Stimulated activated CD8-positive, alpha-beta memory T cell treated with anti-CD3 and anti-CD28 coated beads, Interleukin-15, amount 100 ng/mL, for 4 hours (primary cell): ENCODE measurements at places on chromosomes 4 and X.

GRCh38 chr4:83114576-83114975 lies at the start of gene PLAC8:
PLAC8 (minus strand) TSS chr4:83114729; CDS start chr4:83107921, 6,808 bp downstream.
- DNase-seq: no peak

- no peak for DNase-seq
Measured at GRCh38 chrX:40780951-40781350, 45.6 kb upstream of the MED14 start.

DNA sequence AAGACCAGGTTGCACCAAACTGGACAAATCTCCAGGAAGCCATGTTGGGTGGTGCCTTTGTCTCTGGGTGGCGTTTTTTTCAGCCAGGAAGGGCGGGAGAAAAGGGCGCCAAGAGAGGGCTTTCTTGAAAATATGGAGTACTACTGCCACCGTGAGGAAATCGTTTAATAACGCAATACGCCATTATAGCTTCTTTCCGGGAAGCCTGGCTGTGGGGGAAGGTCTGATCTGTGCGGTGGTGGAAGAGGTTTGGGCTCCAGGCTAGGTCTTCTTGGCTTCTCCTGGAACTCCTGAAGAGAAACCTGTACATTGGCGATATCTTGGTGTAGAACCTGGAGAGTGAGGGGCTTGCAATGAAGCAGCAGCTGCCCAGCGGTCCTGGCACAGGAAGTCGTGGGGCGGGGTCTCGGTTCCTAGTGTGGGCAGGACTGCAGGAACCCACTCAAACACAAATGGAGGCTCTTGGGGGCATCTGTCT lies 202.7 kb downstream of the OR13H1 start:
- peak; percentile 46 for DNase-seq

GRCh38 chr4:15765910-15766697 lies 12.0 kb upstream of the CD38 start:
- DNase-seq: no peak

DNA sequence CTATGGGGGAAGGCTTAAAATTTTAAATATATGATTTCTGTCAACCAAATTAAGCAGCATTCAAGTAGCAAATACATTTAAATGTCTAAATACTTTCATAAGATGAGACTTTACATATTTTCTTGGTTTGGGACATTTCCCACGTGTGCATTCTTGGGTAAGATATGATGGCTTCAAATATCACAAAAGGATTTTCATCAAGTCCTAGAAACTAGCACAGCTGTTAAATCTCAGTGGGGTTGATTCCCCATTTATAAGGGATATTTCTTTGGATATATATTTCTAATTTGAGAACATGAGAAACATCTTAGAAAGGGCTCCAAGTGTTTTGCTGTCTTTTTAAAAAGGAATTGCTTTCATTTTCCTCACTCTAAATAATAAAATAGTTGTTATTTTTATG lies 90.2 kb downstream of the P2RY10 start:
- DNase-seq: no peak

DNA sequence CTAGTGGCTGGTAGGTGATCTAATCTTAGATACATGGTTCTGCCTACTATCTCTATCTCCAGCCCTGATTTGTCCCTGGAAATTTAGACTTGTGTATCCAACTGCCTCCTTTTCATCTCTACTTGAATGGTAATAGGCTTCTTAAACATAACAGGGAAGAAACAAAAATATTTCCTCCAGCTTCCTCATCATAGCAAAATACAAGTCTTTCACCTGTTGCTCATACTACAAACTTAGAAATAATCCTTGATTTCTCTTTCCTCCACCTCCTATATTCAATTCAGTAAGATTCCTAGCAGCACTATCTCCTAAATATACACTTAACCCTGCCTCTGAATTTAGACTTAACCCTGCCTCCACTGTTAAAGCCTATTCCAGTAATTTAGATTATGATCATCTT lies 373.3 kb upstream of the ACTRT1 start:
- DNase-seq: no peak

DNA sequence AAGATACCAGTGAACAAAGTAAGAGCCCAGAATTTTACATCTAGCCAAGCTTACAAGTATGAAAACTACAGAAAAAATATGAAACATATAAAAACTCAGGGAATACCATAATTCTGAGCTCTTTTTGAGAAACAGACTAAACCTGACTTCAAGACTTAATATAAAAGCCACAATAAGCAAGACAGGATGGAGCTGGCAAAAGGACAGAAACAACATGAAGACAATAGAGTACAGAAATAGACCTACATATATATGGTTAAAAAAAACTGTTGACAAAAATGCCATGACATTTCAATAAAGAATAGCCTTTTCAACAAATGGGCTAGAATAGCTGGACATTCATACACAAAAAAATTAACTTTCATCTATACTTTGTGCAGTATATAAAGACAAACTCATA lies 49.4 kb downstream of the UBA6 start:
- no peak for DNase-seq

DNA sequence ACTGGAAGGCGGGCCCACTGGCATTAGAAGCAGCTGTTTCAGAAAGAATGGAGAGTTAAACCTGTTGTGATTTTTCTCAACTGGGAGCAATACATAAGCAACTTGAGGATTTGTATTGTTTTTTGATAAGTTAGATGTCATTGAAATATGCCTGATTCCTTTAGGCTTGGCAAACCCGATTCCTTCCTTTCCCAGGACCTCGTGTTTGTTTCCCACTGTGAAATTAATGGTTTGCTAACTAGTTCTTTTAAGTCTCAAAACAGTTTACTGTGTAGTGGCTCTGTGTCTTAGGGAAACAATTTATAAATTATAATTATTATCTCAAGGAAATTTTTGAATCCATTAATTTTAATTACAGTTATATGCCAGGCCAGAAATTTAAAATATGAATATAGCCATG lies 218.0 kb downstream of the DCTD start:
- DNase-seq: no peak
